A549 treated with AZD2906 at 1 μM for 4 hours (cell line): ENCODE measurements at places on chromosomes 6 and 20. TPM values are rescaled to one million over a fixed set of nuclear protein-coding genes. Genes with fewer than 3 reads are reported as not detected.

PPDPF gene
- 259 to 387 TPM (median 340 TPM) in 5 replicates for total RNA-seq

PRDM13 gene
- total RNA-seq: 0.77 to 1.3 TPM (median 0.96 TPM) in 5 replicates

LY6G6C gene
- total RNA-seq: 0.08 to 0.14 TPM (median 0.09 TPM) in 3 of 5 replicates, not detected in the others

TUBB2B gene
- total RNA-seq: 14.7 to 16.0 TPM (median 15.4 TPM) in 5 replicates

L3MBTL1 gene
- total RNA-seq: 0.62 to 1.7 TPM (median 1.2 TPM) in 5 replicates

ECT2L gene
- total RNA-seq: not detected in 5 replicates

OOEP gene
- total RNA-seq: not detected in 5 replicates

TINAG gene
- 0.20 TPM in 1 of 5 replicates, not detected in the others for total RNA-seq
